ENCODE measurements at places on chromosomes 12 and 14.

- no peaks in the 10 kb centered on the region for H3K27me3 ChIP-seq
- no peak overlapping the region for H3K4me3 ChIP-seq
- no peak for DNase-seq
- peaks cover 4% of the 10 kb centered on the region for H3K4me1 ChIP-seq
- no peaks in the 10 kb centered on the region for H3K36me3 ChIP-seq
These were observed 39.5 kb upstream of the DACT1 start for GRCh38 chr14:58598028-58598803.

- H3K27me3 ChIP-seq = peaks cover 5% of the 10 kb centered on the region
- H3K4me3 ChIP-seq = peak overlapping the region; percentile 13
- DNase-seq = no peak
- peaks cover 65% of the 10 kb centered on the region for H3K4me1 ChIP-seq
- H3K36me3 ChIP-seq = peaks cover 8% of the 10 kb centered on the region
- peak overlapping the region; percentile 79 for H3K27ac ChIP-seq
These were observed 65.0 kb downstream of the TESC start for GRCh38 chr12:117034249-117034648.

DNA sequence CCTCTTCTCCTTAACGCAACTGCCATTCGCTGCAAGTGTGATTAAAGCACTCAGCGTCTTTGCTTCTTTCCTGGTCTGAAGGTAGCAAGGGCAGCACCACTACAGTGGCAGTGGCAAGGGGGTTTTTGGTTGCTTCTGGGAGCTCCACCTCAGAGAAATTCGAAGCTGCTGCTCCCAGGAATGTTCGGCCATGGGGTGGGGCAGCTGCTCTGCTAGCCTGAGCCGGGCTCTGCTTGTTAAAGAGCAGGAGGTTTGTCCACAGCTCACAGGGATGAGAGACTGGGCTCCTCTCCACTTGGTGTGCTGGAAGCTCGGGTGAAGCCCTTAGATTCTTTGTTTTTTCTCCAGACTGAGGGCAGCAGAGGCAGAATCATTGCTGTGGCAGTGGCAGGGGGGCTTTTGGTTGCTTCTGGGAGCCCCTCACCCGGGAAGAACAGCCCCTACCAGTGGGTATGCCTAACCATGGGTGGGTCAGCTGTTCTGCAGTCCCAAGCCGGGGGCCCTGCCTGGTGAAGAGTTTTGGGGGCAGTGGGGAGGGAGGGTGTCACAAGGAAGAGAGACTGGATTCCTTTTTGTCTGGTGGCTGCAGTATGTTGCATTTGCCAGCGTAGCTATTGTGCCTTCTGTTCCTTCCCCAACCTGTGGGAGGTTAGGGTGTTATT lies 340.2 kb downstream of the AEBP2 start:
- H3K4me1 ChIP-seq = peaks cover 34% of the 10 kb centered on the region
- H3K36me3 ChIP-seq = no peaks in the 10 kb centered on the region
- H3K27me3 ChIP-seq = no peaks in the 10 kb centered on the region
- H3K4me3 ChIP-seq = peak overlapping the region; percentile 27
- peak; percentile 55 for DNase-seq

GRCh38 chr14:102784892-102785594 lies 7.8 kb downstream of the TRAF3 start:
- DNase-seq = no peak
- no peak overlapping the region for H3K4me3 ChIP-seq
- H3K36me3 ChIP-seq = peaks cover 7% of the 10 kb centered on the region
- H3K27me3 ChIP-seq = no peaks in the 10 kb centered on the region
- peaks cover 27% of the 10 kb centered on the region for H3K4me1 ChIP-seq

DNA sequence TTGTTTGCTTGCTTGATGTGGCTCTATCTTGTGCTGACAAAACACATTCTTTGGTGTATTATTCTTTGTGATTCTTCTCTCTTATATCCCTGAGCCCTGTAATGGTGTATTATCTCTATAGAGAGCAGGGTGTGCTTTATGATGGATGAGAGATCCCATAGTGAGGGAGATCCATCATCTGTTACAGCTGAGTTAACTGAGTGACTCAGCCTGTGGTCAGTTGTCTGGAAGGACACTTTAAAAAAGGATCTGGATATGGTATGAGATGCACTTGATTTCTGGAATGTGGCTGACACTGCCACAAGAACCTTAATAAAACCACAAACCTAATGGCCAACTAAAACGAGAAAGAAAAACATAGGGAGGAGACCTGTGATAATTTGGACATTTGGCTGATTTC lies 461.4 kb upstream of the SYT1 start:
- H3K4me1 ChIP-seq = peaks cover 28% of the 10 kb centered on the region
- no peaks in the 10 kb centered on the region for H3K27me3 ChIP-seq
- no peak overlapping the region for H3K4me3 ChIP-seq
- H3K36me3 ChIP-seq = no peaks in the 10 kb centered on the region
- no peak for DNase-seq

DNA sequence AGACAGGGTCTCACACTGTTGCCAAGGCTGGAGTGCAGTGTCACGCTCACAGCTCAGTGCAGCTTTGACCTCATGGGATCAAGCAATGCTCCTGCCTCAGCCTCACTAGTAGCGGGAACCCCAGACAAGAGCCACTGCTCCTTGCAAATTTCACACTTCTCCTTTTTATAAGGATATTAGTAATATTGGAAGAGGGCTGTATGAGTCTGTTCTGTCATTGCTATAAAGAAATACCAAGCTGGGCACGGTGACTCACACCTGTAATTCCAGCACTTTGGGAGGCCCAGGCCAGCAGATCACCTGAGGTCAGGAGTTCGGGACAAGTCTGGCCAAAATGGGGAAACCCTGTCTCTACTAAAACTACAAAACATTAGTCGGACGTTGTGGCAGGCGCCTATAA lies 12.9 kb upstream of the ORAI1 start:
- peaks cover 11% of the 10 kb centered on the region for H3K36me3 ChIP-seq
- H3K4me3 ChIP-seq = no peak overlapping the region
- peaks cover 5% of the 10 kb centered on the region for H3K27me3 ChIP-seq
- peaks cover 40% of the 10 kb centered on the region for H3K4me1 ChIP-seq

GRCh38 chr12:53867216-53868012 lies 71.2 kb upstream of the HOXC13 start:
- H3K27me3 ChIP-seq = peaks cover 34% of the 10 kb centered on the region
- no peaks in the 10 kb centered on the region for H3K36me3 ChIP-seq
- peaks cover 19% of the 10 kb centered on the region for H3K4me1 ChIP-seq
- peak; percentile 12 for DNase-seq

DNA sequence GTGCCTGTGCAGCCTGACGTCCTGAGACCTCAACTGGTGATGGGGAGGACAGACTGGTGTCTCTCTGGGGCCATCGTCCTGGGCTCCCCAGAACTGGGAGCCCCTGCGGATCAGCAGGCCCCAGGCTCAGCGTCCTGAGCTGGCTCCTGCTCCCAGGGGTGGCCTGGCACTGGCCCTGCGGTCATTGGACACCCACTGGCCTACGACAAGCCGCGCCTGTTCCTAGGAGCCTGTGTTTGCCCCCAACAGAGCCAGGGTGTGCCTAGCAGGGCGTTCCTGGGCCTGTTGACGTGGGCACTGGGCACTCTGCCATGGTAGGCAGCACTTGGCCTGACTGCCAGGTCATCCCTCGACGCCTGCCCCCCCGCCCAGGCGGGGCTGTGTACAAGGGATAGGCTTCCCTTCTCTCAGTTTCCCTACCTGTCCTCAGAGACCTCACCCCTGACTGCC lies 8.4 kb downstream of the ADSS1 start:
- DNase-seq = no peak
- H3K36me3 ChIP-seq = no peaks in the 10 kb centered on the region
- H3K27ac ChIP-seq = peak overlapping the region; percentile 54

- no peak overlapping the region for H3K27ac ChIP-seq
- no peak overlapping the region for H3K4me3 ChIP-seq
- H3K27me3 ChIP-seq = peaks cover 4% of the 10 kb centered on the region
- DNase-seq = no peak
- peaks cover 5% of the 10 kb centered on the region for H3K36me3 ChIP-seq
These were observed 30.9 kb upstream of the MDM2 start for GRCh38 chr12:68776976-68777610.

GRCh38 chr14:70709726-70710382 lies 68.1 kb downstream of the TTC9 start:
- H3K36me3 ChIP-seq = no peaks in the 10 kb centered on the region
- H3K4me3 ChIP-seq = no peak overlapping the region
- peaks cover 10% of the 10 kb centered on the region for H3K4me1 ChIP-seq
- H3K27me3 ChIP-seq = peaks cover 23% of the 10 kb centered on the region
- no peak for DNase-seq
- H3K27ac ChIP-seq = no peak overlapping the region

Data from nephron progenitor cell (in vitro differentiated cells).